ENCODE measurements at places on chromosomes 13 and 19. TPM values are rescaled to one million over a fixed set of nuclear protein-coding genes. Genes with fewer than 3 reads are reported as not detected.

ELAVL3 gene
- total RNA-seq, result 0.63 TPM

ADGRE3 gene
- not detected for total RNA-seq

IZUMO4 gene
- total RNA-seq, result 14.4 TPM

CALR3 gene
- total RNA-seq, result not detected

FAM216B gene
- total RNA-seq, result not detected

LHB gene
- not detected for total RNA-seq

OVOL3 gene
- not detected for total RNA-seq

AMER2 gene
- 0.57 TPM for total RNA-seq

CBY2 gene
- not detected for total RNA-seq

DNA sequence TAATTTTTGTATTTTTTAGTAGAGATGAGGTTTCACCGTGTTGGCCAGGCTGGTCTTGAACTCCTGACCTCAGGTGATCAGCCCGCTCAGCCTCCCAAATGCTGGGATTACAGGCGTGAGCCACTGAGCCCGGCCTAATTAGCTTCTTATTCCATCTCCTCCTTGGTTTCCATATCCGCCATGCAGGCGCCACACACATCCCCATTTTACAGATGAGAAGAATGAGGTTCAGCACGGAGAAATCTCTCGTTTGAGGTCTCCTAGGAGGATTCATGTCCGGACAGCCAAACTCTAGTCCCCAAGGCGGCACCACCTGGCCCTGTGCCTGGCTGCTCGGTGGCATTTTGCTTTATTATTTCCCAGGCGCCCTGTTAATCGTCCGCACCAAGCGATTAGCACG is 46.2 kb upstream of the PTPRS start:
- no peak for DNase-seq

GRCh38 chr13:21139374-21139773 is 37.0 kb downstream of the SKA3 start:
- DNase-seq, result no peak

- no peak for DNase-seq
These were observed 431.7 kb downstream of the EFNB2 start for GRCh38 chr13:106103779-106104178.

DNA sequence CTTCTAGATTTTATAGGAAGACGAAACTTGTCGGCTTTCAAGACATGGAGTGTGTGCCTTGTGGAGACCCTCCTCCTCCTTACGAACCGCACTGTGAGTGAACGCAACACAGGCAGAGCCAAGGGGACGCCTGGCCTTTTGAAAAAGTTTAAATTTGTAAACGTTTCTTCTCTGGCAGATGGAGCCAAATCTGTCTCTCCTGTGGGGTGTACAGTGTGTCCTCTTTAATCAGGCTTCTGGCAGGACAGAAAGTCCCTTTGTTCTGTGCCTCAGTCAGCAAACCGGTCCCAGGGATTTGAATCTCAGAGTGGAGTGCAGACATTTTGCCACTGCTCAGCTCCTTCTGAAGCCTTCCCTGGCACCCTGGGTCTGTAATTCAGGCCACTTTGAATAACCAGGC is 56.5 kb downstream of the TNFRSF19 start:
- DNase-seq, result no peak

- DNase-seq, result no peak
These were observed 66.1 kb upstream of the FRY start for GRCh38 chr13:31965361-31966066.

DNA sequence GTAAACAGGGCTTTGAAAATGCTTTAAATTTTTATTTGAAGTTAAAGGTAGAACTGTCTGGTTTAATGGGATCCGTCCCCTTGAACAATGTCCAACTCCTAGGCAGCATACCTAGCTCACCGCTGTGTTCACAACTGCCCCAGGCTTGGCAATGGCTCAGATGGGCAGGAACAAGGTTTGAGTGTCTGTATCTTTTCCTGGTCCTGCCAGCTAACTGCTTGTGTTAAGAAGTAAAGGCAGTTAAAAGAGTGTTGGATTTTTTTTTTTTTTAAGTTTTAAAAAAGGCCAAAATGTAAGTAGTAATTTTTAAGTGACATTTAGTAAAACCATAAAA is 66.7 kb upstream of the FNDC3A start:
- no peak for DNase-seq

DNA sequence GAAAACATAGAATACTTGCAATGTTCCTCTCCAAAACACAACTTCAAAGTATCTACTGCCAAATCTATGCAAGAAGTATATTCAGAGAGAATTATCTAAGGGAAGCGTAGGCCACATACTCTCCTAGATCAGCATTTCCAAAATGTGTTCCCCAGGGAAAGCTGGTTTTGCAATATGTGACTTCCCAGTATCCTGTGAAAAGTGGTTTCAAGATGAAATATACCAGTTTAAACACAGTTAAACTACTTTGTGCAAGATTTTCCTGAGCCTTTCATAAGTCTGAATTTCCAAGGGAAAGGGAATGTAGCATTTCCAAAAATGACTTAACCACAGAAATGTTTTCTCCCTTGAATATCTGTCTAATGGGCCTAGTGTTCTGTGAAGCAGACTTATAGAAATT is 7.6 kb downstream of the STARD13 start:
- DNase-seq, result no peak

DNA sequence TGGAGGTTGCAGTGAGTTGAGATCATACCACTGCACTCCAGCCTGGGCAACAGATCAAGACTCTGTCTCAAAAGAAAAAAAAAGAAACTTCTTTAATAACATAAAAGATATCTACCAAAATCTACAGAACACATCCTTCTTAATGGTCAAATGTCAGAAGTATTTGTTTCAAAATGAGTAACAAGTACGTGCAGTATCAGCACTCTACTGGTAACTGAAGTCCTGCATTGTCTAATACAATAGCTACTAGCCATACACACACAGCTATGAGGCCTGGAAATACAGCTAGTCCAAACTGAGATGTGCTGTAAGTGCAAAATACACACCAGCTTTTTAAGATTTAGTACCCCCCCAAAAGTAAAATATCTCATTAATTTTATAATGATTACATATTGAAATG is 88.1 kb downstream of the TSC22D1 start:
- no peak for DNase-seq

- no peak for DNase-seq
These were observed 69.1 kb downstream of the SIAH3 start for GRCh38 chr13:45782327-45783045.

- DNase-seq, result no peak
These were observed 49.9 kb downstream of the TBC1D4 start for GRCh38 chr13:75432045-75432444.

GRCh38 chr19:51135004-51135403 is 7.1 kb upstream of the SIGLEC7 start:
- DNase-seq, result no peak

DNA sequence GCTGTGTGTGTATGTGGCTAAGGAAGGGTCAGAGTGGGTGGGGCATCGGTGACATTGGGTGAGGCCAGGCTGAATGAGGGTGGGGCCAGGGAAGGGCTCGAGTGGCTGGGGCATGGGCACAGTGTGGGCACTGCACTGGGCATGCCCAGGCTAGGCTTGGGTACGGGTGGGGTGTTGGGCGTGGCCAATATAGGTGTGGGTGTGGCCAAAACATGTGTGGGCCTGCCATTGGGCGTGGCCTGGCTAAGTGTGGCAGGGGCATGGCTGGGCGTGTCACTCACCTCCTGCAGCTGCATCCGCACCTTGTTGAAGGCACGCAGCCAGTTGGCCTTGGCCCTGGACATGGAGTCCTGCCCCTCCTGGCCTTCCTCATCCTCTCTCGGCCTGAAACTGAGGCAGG is 33.2 kb downstream of the UNC13A start:
- no peak for DNase-seq

DNA sequence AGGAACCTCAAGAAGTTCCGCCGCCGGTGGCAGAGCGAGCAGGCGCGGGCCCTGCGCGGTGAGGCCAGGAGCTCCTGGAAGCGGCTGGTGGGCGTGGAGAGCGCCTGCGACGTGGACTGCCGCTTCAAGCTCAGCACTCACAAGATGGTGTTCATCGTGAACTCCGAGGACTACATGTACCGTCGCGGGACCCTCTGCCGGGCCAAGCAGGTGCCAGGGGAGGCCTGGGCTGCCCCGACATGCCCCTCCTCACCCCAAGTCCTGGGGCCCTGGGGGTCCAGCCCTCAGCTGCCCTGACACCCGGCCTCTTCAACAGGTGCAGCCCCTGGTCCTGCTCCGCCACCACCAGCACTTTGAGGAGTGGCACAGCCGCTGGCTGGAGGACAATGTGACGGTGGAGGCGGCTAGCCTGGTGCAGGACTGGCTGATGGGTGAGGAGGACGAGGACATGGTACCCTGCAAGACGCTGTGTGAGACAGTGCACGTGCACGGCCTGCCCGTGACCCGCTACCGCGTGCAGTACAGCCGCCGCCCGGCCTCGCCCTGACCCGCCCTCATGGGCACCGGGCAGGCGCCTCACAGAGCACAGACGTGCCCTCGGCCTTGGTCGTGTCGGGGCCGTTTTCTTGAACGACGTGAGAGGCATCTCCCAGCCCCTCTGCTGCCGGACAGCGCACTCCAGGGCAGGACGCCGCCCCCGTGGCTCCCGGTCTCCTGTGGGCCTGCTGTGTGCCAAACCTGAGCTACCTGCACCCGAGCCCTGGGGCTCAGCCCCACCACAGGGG is 10.4 kb upstream of the F2RL3 start:
- DNase-seq, result no peak

DNA sequence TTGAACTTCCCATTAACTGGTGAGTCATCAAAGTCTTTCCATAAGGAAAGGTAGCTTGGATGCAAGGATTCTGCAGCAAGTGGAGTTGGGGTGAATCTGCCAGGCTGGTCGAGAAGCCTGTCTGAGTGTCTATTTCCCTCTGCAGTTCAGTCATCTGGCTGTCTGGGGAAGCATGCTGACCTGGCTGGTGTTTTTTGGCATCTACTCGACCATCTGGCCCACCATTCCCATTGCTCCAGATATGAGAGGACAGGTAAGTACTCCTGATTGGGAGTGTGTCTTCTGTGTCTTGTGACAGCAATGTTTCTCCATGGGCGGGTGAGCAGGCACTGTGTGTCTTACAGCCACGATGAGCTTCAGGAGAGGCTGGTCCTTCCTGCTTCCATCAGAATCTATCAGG is 189.7 kb downstream of the SHISA2 start:
- DNase-seq, result no peak

DNA sequence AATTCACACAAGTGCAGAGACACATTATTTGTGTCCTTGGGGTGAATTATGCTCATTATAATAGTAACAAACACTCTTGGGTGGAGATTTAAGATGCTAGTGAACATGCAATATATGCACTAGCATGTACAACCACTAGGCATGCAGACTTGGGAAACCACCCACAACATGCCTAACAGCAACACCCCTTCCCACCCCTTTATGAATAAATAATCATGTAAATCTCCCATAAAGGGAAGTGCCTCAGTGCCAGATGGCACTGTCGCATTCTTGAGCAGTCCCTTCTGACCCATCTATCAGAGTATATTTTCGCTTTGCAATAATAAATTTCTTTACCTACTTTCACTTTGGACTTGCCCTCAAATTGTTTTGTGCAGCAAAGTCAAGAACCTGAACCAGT is 1362.2 kb downstream of the OLFM4 start:
- DNase-seq, result no peak

DNA sequence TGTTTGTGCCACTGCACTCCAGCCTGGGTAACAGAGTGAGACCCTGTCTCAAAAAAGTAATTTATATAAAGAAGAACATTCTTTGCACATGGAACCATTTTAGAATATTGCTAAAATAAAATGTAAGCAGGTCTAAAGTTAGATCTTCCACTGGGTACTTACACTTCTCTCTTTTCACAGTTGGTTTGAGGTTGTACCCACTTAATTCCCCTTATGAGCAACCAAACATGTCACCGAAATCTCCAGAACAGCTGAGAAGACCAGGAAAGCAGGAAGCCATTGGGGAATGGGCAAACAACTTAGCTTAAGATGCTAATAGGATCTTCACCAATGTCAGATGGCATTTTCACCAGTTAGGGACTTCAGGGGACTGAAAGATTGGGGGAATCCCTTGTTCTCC is 18.8 kb downstream of the NLRP4 start:
- DNase-seq, result no peak

GRCh38 chr13:111620166-111620565 is 299.7 kb downstream of the TEX29 start:
- no peak for DNase-seq

- DNase-seq, result no peak
These were observed 103.7 kb upstream of the EDNRB start for GRCh38 chr13:78022164-78022877.

DNA sequence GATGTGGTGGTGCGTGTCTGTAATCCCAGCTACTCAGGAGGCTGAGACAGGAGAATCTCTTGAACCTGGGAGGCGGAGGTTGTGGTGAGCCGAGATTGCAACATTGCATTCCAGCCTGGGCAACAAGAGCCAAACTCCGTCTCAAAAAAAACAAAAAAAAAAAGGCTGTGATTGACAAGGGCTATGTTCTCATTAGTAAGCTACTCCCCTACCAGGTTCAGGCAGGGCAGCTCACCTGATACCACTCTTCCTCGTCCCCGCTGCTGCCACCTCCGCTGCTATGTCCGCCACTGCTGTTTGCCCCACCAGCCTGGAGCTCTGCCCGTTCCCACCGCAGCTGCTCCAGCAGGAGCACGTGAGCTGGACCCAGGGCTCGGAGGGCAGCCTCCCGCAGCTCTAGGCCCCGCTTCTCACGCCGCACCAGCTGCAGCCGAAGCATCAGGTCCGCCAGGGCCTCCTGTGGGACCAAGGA is 9.4 kb downstream of the USHBP1 start:
- no peak for DNase-seq

DNA sequence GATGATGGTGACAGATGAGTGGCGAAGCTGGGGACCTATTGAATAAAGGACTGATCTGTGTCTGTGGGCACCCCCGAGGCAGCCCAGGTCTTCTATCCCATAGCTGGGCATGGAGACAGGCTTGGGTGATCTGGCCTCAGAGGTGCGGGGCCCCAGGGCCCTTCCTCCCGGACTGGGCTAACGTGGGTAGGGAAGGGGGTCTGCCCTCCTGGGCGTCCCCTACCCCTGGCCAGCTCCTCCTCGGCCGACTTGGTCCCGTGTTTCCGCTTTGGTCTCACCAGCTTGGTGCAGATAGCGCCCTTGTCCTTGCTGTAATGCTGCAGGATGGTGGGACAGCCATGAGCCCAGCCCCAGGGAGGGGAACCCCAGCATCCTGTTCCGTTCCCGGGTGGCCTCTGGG is 3.3 kb downstream of the MATK start:
- DNase-seq, result no peak
